ENCODE measurements at places on chromosomes 12 and 14.
A peak's percentile ranks its signal among the peaks of the same experiment; 100 is the strongest.

DNA sequence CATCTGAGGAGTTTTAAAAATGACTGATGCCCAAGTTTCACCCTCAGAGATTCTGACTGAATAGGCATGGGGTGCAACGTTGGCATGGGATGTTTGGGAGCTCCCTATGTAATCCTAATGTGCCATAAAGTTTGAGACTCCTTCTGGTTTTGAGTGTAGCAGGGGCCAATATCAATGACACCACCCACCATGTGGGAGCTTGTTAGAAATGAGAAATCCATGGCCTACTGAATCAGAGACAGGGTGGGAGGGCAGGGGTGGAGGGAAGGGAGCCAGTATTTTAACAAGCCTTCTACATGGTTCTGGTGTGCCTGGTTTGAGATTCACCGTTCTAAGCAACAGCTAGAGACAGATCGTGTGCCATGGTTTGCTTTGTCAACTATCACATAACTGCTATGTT, 46.1 kb downstream of the VCPKMT start:
- DNase-seq: no peak

- no peak for DNase-seq
These were observed 12.9 kb downstream of the BRI3BP start for GRCh38 chr12:125006365-125006764.

DNA sequence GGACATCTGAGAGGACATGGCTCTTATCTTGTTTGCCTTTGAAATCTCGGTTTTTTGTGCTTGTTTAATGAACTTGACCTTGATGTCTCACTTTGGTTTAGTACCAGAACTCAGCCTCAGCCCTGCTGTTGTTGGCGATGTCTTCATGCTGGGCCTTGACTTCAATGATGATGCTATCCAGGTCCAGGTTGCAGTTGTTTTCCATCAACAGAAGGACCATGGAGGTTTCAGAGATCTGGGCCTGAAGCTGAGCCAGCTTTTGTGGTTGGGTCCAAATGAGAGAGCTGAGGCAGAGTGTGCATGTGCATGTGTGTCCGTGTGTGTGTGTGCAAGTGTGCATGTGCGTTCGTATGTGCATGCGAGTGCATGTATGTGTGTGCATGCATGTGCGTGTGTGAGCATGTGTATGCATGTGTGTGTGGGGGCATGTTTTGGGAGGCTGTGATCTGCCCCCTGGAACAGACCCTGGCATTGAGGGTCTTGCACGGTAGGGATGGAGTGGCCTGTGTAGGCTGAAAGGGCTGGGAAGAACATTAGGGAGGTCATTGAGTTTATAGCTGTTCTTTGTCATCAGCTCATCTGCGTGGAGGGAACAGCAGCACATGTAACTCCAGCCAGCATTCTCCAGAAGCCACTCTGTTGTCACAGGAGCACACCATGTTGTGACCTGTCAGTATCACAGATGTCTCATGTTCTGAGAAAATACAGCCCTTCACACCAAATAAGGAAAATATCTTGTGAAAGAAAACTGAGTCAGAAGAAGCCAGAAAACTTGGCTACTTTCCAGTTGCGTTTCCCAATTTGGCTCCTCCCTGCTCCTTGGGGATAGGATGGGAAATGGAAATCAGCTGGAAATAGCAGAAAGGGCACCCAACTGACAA, 10.0 kb upstream of the KRT82 start:
- DNase-seq: no peak

- no peak for DNase-seq
These were observed 1258.1 kb upstream of the TMEM132C start for GRCh38 chr12:127008755-127009403.

GRCh38 chr14:102320033-102320660, 601 bp downstream of the ZNF839 start:
- DNase-seq: no peak

DNA sequence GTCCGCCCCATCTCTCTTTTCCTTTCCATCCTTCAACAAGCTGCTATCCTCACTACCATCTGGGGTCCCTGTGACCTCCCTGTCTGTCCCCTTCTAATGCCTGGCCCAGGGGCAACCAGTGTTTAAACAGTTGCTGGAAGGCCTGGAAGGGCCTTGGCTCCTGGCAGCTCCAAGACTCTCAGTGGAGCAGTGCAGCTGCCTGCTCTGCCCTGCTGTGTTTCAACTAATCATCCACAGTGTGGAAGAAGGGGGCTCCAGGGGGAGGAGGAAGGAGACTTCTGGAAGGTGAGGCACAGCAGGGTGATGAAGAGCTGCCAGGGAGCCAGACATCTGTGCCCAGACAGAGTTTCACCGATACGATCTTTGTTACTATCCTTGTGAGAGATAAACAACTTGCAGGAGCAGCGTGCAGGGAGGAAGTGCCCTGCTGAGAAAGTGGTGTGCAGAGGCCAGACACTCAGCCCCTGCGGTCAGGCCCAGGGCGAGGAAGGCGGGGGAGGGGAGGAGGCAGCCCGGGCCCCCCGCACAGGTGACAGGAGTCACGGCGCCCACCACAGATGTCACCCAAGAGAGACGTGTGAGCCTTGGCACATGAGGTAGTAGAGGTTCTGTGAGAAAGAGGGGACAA, 1061.8 kb downstream of the BCL11B start:
- DNase-seq: peak; percentile 33

GRCh38 chr12:131379738-131380137, 331.2 kb upstream of the SFSWAP start:
- DNase-seq: no peak

DNA sequence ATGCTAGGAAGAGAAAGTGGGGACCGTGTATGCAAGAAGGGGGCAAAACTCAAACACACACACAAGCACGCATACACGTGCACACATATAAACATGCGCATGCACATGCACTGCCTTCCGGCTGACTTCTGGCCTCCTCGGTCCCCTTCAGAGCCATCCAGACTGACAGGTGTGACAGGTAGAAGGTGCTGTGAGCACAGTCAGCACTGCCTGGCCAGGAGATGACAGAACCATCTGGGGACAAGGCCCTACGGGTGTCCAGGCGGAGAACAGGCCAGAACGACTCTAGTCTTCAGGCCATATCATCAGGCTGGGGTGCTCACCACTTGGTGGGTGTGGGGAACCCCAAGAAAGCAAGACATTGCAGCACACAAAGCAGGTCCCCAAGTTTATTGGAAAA, 7.3 kb downstream of the KRT83 start:
- DNase-seq: no peak

- no peak for DNase-seq
These were observed 42.7 kb downstream of the SUSD6 start for GRCh38 chr14:69654116-69654515.

- DNase-seq: no peak
These were observed 325.4 kb upstream of the SFSWAP start for GRCh38 chr12:131385313-131386166.

DNA sequence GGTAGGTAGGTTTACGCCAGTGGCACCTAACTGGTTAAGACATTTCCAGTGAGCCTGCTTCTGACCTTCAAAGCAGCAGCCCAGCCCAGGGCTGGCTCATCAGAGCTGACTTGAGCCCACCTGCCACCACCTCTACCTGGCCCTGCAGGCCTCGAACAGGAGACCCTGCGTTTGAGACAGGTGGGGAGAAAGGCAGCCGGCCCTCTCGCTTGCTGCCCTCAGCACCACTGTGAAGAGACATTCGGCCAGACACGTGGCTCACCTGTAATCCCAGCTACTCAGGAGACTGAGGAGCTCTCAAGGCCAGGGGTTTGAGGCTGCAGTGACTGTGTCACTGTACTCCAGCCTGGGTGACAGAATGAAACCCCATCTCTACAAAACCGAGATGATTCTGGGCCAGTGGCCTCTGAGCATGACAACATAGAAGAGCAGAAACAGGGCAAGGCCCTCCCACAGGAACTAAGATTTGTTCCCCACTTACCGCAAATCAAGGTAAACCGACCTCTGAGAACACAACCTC, 74.2 kb downstream of the TESC start:
- DNase-seq: no peak

- DNase-seq: no peak
These were observed 29.6 kb downstream of the TMX1 start for GRCh38 chr14:51269634-51270033.

- no peak for DNase-seq
These were observed 34.4 kb upstream of the CCNT1 start for GRCh38 chr12:48750769-48751356.

DNA sequence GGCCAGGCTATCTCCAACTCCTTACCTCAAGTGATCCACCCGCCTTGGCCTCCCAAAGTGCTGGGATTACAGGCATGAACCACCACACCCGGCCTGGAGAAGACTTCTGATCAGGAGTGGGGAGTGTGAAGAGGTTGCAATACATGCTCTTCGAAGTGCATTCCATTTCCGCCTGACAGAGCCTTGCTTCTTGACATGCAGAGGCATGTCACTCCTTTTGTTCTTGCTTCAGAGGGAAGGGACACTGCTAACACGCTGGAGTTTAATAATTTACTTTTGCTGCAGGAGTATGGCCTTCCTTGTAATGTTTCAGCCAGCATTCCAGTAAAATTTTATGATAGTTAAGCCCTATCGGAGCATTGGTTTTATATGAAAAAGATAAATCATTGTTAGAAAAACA, 74.9 kb downstream of the SLC25A47 start:
- no peak for DNase-seq

DNA sequence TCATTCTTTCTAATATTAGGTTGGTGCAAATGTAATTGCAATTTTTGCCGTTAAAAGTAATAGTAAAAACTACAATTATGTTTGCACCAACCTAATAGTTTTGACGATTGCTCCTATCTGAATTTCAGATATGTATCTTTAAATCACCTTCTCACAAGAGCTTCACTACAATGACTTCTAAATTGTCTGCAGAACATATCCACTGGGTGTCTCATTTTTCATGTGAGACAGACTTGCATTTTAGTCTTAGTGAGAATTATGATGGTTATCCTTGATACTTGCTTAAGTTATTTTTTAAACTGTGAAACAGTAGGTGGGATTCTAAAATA, 84.6 kb downstream of the ITPR2 start:
- DNase-seq: no peak

DNA sequence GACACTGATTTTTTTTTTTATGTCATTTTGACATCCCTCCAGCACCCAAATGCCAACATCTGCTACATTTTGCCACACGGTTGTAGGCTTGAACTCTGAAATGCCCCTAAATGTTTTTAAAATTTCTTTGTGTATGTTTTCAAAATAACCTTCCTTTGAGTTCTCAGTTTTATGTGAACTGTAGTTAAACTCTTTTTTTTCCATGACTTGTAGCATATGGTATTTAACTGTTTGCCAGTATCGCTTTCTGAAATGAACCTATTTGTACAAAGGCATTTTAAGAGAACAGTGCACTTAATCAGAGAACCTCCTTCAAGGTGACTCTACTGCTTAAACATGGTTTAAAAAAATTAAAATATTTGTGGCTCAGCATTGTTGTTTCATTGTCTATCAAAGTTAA, 61.5 kb downstream of the PDE3A start:
- DNase-seq: no peak

DNA sequence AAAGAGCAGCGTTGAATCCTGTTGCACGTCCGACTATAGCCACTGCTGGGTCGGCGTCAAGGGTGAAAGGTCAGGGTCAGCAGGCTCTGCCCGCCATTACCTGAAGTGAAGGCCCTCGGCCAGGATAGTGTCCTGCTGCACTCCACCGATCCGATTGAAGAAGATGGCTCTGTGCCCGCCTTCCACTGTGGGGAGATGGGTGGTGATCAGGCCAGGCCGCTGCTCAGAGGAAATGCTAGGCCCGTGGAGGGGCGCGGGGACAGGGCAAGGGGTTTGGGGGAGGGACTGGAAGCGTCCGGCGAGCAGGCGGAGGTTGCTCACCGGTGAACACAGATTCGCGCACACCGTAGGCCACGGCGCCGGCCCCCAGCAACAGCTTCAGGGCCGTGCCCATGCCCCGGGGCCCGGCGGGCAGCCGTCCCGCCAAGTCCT, 352 bp downstream of the PHB2 start:
- no peak for DNase-seq

DNA sequence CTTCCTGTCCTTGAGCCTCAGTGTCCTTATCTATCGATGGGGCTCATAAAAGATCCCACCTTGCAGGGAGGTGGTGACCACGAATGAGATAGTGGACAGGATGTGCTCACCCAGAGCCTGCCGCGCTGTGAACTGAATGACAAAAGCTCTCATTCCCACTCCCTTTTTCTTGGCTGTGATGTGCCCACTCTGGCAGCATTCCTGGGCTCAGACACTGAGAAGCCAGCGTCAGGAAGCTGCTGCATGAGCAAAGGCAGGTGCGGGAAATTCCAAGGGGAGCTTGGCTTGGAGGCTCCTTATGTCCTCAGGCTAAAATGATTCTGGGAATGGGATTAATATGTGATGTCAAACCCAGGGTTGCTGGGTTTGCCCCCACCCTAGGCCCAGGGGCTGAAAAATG, 61.6 kb downstream of the EFCAB11 start:
- no peak for DNase-seq

DNA sequence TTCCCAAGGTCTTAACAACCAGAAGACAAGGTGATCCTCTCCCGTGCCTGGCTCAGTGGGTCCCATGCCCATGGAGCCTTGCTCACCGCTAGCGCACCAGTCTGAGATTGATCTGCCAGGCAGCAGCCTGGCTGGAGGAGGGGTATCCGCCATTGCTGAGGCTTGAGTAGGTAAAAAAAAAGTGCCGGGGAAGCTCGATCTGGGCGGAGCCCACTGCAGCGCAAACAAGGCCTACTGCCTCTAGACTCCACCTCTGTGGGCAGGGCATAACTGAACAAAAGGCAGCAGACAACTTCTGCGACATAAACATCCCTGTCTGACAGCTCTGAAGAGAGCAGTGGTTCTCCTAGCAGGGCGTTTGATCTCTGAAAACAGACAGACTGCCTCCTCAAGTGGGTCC, 104.0 kb downstream of the C14orf39 start:
- DNase-seq: no peak

DNA sequence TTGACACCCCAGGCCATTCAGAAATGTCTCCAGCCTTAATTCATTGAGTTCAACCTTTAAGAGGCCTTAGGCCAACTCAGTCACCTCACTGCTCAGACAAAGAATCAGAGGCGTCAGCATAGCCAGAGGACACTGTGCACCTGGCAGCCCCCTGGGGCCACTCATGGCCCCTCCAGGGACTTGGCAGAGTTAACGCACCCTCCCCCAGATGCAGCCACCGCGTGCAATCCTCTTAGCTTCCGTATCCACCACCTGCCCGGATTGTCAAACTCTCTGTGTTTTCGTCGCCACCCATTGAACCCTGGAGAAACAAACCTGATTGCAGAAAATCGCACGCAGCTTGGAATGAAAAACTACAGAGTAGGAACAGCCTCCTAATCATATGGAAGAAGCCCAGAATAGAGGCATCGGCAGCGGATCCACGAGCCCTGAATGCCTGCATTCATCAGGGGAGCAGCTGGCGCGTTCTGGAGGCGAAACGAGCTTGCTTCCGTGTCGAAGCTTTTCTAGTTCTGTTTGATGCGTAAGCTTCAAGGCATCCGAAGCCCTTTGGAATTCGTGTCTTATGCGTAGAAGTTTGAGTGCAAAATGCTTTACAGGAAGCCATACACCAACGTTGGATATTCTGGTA, 22.4 kb downstream of the BRI3BP start:
- DNase-seq: no peak
